ENCODE measurements at places on chromosomes 5 and 9. TPM values are rescaled to one million over a fixed set of nuclear protein-coding genes. Genes with fewer than 3 reads are reported as not detected.

Gene MEGF9
- 1.1 TPM for polyA plus RNA-seq

Gene ADAMTS12
- polyA plus RNA-seq, result 25.6 TPM

Gene RETREG1
- 0.06 TPM for polyA plus RNA-seq

Gene ACOT12
- polyA plus RNA-seq, result 0.18 TPM

GRCh38 chr5:76682387-76682786 is 33.5 kb upstream of the F2R start:
- DNase-seq, result no peak

- DNase-seq, result no peak
These were observed 275.9 kb downstream of the ACTL7B start for GRCh38 chr9:108579757-108580439.

GRCh38 chr9:70255486-70255885 is 3.3 kb upstream of the SMC5 start:
- no peak for DNase-seq

GRCh38 chr5:58767104-58767503 is 184.2 kb downstream of the RAB3C start:
- DNase-seq, result no peak

DNA sequence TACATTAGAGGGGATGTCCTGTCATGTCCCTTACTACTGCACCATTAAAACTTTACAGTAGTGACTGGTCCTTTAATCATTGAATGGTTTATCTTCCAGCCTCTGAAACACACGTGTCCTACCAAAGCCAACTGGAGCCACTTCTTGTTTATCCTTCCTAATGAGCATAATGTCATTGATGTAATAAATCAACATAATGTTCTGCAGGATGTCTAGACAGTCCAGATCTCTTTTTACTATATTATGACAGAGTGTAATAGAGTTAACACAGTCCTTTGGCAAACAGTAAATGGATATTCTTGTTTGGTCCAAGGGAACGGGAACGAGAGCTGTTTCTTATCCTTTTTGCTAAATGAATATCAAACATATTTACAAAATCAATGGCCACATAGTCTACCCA is 88.1 kb upstream of the PTPRD start:
- DNase-seq, result no peak

DNA sequence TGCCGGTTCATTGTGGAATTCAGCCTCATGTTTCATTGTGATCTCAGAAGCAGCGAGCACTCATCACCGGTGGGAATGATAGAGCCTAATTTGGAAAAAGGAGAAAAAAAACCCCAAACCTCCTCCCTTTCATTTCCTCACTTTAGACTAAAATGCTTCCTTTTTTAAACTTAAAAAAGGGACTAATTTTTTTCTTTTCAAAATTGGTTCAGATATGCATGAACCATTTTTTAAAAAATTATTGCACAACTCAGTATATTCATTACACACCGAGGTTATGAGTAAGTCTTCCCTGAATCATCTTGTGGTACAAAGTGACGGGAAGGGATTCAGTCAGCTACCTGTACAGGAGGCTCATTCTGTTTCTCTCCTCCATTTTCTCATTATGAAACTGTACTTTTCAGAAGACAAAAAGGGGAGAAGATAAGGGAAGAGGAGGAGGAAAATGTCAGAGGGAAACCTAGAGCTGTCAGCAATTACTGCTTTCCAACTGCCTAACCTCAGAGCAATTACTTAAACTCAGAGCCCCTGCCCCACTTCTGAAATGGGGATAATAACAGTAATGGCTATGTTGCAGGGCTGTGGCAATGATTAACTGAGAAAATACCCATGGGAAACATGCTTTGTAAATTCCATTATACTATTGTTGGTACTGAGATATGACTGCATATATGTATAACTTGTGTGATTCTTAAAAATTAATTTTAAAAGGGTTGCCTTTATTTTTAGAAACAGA is 24.0 kb downstream of the GALNT10 start:
- no peak for DNase-seq

DNA sequence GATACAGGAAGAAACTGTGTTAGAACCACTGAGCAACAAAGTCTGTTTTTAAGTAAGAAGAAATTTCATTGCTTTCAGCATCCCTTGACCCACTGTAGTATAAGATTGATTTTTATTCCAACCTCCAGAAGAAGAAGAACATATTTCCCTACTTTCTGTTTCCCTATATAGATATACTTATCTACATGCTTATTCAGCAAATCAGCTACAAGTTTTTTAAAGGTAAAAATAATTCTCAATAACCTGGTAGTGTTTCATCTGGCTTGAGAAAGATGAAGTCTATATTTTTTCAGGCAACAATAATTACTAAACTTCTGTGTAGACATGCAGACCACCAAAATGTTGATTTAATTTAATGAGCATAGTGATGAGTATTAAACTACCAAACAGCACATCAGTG is 201.0 kb downstream of the OSTF1 start:
- no peak for DNase-seq

DNA sequence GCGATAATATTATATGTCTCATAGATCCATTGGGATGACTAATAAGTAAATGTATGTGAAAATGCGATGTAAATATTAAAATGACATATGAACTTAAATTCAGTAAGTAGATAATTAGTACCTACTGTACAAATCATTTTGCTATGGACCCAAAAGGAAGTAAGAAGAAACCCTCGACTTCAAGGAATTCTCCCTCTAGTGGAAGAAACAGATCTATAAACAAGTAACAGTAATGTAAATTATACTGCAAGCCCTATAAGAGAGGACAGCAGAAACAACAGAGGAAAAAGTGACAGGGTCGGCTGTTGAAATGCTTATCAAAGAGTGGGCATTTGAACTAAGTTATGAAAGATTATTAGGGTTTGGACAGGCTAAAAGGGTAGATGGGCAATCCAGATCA is 320.3 kb downstream of the DMAC1 start:
- DNase-seq, result no peak

- DNase-seq, result no peak
These were observed 215.2 kb downstream of the AUH start for GRCh38 chr9:91146391-91147019.

DNA sequence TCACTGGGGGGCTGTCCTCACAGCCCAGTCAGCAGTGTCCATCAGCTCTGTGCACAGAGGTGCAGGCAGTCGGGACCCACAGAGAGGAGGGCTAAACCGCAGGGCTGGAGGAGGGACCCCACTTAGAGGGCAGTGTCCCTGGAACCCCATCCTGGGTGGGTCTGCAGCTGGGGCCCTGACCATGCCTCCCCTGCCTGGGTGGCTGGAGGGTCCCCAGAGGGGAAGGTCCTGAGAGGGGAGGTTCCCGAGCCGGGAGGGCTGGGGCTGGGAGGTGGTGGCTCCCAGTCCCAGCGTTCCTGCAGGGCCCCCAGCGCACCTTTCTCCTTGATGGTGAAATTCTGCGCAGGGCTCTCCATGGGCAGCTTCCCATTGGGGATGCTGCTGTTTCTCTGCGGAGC is 32.7 kb downstream of the EXOC3 start:
- no peak for DNase-seq

DNA sequence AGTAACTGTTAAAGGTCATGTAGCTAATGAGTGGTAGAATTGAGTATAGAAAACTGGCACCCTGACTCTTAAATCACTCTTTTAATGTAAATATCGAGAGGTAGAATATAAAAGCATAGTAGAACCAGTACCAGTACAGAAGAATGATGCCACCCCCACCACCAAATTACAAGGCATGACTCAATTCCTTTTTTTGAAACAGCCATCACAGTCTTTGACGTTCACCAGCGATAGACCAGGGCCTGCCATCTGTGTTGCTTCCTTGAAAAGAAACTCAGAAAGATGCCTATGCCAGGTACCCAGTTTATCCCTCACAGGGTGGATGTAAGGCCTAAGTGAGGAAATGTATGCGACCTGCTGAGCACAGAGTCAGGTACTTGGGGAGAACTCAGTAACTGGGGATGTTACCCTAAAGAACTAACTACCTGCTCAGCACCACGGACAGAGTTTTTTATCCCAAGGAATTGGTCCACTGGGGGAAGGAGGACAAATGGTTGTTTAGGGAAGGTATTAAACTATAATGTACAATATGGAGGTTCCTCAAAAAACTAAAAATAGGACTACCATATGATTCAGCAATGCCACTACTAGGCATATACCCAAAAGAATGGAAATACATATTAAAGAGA is 116.5 kb downstream of the BRINP1 start:
- DNase-seq, result no peak

DNA sequence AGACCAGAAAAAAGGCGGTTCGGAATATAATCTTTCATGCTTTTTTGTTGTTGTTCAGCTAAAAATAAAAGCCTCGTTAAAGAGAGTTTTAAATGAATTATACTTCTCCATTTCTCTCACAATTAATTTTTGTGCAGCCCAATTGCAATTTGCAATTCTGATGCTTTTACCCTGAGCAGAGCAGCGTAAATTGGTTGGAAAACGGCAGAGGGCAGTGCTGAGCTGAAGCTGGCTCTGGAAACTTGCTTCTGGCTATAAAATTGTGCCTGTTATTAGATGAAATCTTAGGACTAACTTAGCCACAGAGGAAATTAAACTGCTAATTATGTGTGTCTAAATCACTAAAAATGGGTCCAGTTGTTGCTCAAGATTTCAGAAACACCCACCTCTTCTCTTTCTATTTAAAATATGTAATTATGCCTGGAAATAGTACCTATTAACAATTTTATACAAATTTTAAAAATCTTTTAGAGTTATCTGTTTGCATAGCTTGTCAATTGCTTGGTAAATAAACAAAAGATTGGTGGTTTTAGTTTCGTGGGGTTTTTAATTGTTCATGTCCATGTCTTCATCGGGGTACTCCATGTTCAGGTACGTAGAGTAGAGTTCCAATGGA is 441.8 kb upstream of the TLE4 start:
- no peak for DNase-seq
